Dermis blood vessel endothelial cell (primary cell): ENCODE measurements at places on chromosomes 1 and 21.

- peak; percentile 93 for DNase-seq
Observed at GRCh38 chr1:20574686-20575540, 14.0 kb upstream of the CDA start.

DNA sequence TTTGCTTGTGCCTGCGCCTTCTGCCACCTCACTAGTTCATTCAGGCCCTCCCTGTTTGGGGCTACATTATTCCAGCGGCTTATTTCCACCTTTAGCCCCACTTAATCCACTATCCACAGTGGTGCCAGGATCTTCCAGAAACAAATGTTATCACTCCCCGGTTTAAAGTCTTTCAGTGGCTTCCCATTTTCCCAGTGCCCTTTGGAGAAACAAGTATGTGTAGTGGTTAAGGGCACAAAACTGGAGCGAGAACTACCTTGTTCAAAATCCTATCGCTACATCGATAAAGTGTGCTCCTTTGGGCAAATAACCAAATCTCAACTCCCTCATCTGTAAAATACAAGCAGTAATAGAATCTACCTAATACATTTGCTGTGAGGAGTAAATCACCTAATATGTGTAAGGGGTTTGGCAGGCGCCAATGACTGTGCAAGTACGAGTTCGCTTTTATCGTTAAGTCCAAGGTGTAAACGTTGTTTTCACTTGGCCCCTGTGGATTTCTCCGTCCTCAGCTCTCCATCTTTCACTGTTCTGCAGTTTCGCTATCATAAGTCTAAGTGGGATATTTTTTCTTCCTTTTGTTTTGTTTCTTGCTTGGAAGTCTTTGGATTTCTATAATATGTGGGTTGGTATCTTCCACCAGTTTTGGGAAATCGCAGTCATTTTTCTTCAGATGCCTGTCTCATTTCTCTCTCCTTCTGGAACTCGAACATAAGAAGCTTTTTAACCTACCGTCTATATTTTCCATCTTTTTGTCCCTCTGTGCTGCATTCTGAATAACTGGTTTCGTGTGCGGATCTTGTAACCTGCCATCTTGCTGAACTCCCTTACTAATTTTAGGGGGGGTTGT lies 844 bp upstream of the MEAF6 start:
- DNase-seq = no peak

GRCh38 chr1:92990828-92991227 lies 29.6 kb upstream of the DIPK1A start:
- no peak for DNase-seq

DNA sequence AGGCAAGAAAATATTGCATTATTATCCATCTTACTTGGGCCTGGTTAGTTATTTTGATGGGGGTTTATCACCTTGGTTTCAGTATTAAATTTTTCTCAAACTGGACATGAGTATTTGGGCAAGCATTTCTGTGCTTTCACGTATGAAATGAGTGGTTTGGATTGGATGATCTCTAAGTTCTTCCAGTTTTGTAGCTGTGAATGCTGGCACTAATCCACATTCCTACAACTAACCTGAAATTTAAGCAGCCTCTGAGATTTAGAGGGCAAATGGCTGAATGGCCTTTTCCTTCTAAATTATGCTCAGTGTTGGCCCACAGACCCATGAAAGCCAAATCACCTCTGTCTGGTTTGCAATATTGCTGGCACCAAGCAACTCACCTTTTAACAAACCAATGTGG lies 475.0 kb upstream of the B3GALT2 start:
- no peak for DNase-seq

DNA sequence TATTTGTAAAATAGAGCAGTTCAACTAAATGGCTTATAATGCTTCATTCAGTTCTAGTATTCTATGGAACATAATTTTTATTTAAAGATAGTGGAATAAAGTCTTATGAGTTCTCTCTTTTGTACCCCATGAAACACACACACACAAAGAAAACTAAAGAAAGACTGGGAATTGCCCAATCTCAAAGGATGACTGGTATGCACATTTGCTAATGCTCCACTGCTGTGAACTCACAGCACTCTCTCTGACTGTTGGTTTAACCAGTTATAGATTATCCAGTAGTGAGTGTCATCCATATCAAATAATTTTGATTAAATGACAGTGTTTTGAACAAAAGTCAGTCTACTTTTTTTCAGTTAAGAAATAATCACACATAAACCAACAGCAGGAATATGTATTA lies 1082.4 kb upstream of the B3GALT2 start:
- DNase-seq = no peak

DNA sequence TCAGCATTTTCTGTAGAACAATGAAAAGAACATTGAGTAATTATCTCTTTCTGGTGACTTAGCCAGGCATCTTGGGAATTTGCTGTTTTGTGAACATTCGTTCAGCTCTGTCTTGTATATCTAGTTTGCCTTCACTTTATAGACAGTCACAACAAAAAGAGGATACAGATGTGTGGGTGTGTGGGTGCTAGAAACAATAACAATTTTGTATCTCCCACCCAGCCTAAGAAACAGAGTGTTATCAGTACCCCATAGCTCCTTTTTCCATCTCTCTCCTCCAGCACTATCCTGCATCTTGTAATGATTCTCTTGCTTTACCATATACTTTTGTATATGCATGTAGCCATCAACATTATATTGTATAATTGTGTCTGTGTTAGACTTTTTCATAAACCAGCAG lies 33.0 kb downstream of the AK4 start:
- no peak for DNase-seq

- peak; percentile 34 for DNase-seq
Observed at GRCh38 chr1:182833271-182833670, 5.9 kb upstream of the DHX9 start.

DNA sequence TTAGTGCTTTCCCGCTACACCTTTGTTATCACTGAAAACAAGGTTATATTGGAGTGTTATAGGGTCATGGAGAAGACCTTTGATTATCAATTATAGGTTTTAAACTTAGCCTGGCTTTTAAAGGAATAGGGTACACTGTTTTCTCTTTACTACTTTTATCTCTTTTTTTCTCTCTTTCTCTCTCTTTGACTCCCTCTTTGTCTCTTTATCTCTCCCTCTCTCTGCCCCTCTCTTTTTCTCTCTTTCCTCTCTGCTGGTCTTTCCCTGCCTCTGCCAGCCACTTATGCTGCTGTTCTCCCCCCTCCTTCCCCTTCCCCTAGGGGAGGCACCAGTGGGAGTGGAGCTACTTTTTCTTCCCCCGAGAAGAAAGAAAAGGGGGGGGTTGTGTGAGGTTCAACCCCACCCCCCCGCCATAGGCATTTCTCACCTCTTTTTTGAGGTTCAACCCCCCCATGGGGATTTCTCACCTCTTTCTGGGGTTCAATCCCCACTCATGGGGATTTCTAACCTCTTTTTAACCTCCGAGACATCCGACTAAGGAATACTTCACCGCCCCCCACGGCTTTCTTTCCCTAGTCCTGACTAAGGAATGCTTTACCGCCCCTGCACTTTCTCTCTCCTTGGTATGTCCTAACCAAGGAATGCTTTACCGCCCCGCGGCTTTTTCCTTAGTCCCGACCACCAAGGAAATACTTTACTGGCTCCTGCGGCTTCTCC lies 17.2 kb upstream of the ZBTB8B start:
- peak; percentile 39 for DNase-seq

DNA sequence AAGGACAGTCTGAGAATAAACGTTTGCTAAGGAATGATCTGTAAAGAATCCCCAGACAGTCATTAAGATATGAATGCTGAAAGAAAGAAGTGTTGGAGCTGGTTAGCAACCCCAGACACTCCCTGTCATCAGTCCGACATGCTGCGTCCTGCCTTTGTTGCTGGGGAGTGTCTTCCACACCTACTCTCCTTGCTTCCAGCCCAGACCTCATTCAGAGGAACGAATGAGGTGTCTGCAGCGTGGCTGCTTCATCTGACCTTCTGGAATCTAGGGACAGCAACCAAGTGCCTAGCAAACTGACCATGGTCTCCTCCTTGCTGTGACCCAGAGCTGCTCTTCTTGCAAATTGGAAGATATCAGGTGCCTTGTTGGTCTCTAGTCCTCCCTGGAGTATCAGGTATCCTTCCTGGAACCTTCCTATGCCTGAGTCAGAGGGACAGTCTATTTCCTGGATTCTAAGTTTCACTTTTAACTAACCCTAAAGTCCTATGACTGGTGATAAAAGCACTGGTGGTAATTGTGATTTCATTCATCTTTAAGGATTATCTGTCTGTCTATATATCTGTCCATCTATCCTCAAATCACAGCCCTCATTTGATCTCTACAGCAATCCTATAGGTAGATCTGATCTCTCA lies 45.3 kb downstream of the NFASC start:
- no peak for DNase-seq

- no peak for DNase-seq
Observed at GRCh38 chr1:19287436-19288185, 959 bp downstream of the AKR7A3 start.

GRCh38 chr1:97168056-97168455 lies 446.5 kb downstream of the PTBP2 start:
- no peak for DNase-seq

DNA sequence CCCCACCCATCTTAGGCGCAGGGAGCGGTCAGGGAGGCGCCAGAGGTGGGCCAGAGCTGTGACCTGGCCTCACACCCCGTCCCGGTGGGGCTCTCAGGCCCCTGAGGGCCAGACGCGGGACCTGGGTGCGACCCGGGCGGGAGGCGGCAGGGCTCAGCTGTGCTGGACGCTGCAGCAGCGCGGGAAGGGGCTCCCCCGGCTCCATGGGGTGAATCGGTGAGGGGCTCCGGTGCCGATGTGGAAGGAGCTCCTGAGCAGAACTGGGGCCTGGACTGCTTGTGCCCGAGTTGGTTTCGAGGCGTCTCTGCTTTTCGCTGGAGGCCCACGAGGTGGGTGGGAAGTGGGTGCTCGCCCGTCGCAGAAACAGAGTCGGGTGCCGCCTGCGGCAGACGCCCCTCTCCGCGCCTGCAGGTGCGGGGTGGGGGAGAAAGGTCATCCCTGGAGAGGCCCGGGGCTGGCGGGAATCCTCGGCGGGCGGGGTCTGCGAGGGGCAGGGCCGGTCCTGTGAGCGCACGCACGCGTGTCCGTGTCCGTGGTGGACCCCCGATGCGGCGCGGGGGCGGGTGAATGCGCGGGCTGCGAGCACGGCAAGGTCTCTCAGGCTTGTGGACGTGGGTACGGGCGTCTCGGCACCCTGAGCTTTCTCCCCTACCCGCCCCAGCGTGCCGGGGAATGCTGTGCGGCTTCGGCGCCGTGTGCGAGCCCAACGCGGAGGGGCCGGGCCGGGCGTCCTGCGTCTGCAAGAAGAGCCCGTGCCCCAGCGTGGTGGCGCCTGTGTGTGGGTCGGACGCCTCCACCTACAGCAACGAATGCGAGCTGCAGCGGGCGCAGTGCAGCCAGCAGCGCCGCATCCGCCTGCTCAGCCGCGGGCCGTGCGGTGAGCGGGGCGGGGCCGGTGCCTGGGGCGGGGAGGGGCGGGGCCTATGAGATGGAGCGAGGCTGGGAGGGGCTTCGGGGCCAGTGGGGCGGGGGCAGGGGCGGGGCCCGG lies 20.4 kb downstream of the AGRN start:
- DNase-seq = peak; percentile 90

DNA sequence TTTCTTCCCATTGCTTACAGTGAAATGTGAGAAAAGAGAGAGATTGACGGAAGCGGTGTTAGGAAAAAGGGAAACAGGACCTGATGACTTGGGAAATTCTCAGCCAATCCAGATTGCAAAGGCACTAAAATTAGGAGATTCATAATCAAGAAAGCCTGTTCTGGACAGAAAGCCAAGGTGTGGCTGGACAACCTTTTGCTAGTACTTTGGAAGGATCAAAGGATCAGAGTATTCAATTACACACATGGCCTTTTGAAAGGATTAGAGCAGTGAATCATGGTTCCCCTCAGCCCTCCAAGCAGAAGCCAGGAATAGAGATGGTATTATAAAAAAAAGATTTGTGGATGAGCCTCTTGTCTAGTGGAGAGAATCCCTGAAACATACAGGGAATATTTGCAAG lies 669.8 kb upstream of the ADAMTS5 start:
- DNase-seq = no peak

- DNase-seq = no peak
Observed at GRCh38 chr21:21968810-21969209, 970.6 kb downstream of the NCAM2 start.

DNA sequence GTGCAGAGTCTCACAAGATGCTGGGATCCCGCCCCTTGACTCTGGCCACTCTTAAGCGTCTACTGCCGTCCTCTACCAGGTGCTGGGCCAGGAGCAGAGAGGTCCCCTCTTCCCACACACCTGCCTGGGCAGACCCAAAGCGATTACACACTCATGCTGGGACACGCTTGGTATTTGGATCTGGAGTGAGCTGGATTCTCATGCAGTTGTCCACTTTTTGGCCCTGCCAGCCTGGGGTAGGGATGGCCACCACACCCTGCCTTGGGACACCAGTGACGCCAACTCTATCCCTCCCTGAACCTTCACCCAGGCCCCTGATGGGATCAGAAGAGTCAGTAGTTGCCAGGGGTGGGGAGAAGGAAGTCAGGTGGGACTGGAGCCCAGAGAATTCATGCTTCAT lies 28.6 kb downstream of the ITPKB start:
- no peak for DNase-seq

- DNase-seq = no peak
Observed at GRCh38 chr1:45643978-45644377, 20.1 kb upstream of the CCDC17 start.

DNA sequence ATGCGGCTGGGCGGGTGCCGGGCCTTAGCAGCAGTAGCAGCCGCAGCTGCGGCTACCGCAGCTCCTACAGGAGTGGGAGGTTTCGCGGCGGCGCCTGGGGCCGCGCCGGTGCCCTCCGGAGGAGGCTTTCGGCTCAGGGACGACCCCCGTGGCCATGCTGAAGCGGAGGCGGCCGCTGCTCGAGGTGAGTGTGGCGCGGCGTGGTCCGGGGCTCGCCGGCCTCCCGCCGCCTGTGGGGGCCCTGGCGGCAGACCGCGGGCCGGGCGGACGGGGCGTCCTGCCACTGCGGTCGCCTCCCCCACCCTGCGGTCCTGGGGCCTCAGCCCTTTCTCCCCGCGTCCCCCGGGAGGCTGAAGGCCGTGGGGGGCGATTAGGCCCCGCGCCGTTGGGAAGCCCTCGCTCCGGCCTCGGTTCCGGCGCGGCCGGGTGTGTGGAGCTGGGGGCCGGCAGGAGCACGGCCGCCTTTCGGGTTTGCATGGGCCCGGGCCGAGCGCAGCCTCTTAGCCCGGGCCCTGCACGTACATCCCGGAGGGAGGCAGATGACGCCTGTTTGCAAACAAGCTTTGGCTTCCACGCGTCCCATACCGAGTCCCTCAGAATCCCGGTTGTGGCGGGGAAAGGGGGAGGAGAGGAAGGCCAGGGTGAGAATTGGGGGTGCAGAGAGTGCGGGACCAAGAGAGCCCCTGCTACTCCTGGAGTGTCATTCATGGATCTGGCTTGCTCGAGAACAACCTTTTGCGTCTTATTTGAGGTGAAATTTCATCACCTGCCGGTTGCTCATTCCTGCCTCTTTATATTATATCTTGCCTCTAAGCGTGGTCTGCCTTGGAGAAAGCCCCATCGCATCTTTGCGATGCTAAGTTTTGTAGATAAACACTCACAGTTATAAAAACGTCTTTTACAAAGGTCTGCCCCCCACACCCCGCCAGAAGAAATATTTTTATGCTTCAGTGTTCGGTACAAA lies 613 bp downstream of the ZFYVE9 start:
- peak; percentile 63 for DNase-seq

- no peak for DNase-seq
Observed at GRCh38 chr1:201528631-201529252, 10.2 kb upstream of the NAV1 start.
